HCT116 (cell line): ENCODE measurements at places on chromosomes 4 and X. TPM values are rescaled to one million over a fixed set of nuclear protein-coding genes. Genes with fewer than 3 reads are reported as not detected.

PF4V1 gene
- total RNA-seq, result not detected

DNA sequence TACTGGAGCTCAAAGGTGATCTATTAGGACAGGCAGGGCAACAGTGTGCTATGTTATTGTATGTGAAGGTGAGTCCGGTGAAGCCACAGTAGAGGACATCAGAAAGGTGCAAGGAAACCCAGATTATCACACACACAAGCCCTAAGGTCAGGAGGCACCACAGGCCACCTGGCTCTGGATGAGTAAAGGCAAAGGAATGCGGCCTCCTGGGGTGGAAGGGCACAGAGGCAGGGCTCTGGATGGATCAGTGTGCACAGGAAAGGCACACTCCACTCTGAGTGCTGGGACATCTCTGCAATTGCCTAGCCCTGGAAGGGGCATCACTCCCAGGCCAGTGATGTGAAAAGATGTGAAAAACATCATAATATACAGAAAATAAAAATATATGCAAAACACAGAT lies 683.5 kb downstream of the TRIML1 start:
- no peaks in the 10 kb centered on the region for H3K36me3 ChIP-seq
- no peaks in the 10 kb centered on the region for H3K27me3 ChIP-seq
- no peak overlapping the region for H3K4me3 ChIP-seq
- peak; percentile 10 for DNase-seq

MAGED2 gene
- total RNA-seq, result 32.4 TPM

GRCh38 chr4:47801481-47802002 lies 36.3 kb downstream of the CORIN start:
- no peak for DNase-seq
- no peaks in the 10 kb centered on the region for H3K36me3 ChIP-seq
- H3K27ac ChIP-seq, result no peak overlapping the region
- H3K27me3 ChIP-seq, result no peaks in the 10 kb centered on the region
- no peaks in the 10 kb centered on the region for H3K4me1 ChIP-seq

DNA sequence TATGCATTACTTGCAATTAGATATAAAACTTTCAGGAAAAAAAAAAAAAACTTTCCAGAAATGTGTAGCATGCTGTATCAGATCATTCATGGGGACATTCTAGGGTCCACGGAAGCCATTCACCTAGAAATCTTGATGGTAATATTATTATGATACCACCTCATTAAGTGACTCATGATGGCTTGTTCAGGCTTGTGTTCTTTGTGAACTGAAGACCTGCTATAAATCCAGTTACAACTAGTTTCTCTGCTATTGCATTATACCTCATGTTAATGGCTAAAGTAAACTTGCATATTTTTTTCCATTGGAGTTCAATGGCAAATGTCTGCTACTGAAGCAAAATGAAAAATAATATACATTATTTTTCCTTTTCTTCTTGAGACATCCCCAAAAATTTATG lies 35.3 kb upstream of the PTPN13 start:
- DNase-seq, result no peak
- no peaks in the 10 kb centered on the region for H3K4me1 ChIP-seq
- H3K27ac ChIP-seq, result no peak overlapping the region
- no peak overlapping the region for H3K4me3 ChIP-seq
- no peaks in the 10 kb centered on the region for H3K36me3 ChIP-seq
- no peaks in the 10 kb centered on the region for H3K27me3 ChIP-seq

RBMXL3 gene
- total RNA-seq, result not detected

DDIT4L gene
- 7.0 TPM for total RNA-seq

- no peaks in the 10 kb centered on the region for H3K27me3 ChIP-seq
- H3K4me1 ChIP-seq, result no peaks in the 10 kb centered on the region
- H3K27ac ChIP-seq, result no peak overlapping the region
- no peaks in the 10 kb centered on the region for H3K36me3 ChIP-seq
Observed at GRCh38 chr4:130073145-130073790, 977.3 kb downstream of the C4orf33 start.

DNA sequence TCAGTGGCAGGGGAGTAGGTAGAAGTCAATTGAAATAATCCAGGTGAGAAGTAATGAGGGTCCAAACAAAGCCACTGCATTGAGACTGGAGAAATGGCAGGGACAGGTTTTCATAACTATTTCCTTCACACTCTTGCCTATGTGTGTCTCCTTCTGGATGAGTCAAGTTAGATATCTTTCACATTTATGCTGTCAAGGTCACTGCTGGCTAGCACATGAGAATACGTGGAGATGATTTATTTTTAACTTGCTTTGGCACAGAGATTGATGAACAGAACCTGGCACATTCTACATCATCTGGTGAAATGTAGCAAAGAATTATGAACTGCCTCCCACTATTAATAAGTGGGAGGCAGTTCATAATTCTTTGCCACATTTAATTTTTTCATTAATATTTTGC lies 66.7 kb upstream of the BOD1L1 start:
- H3K27me3 ChIP-seq, result no peaks in the 10 kb centered on the region
- no peaks in the 10 kb centered on the region for H3K36me3 ChIP-seq
- no peak overlapping the region for H3K4me3 ChIP-seq
- no peaks in the 10 kb centered on the region for H3K4me1 ChIP-seq

GRCh38 chrX:35890699-35891098 lies 28.8 kb upstream of the CFAP47 start:
- H3K27ac ChIP-seq, result no peak overlapping the region
- no peaks in the 10 kb centered on the region for H3K27me3 ChIP-seq
- DNase-seq, result no peak

DNA sequence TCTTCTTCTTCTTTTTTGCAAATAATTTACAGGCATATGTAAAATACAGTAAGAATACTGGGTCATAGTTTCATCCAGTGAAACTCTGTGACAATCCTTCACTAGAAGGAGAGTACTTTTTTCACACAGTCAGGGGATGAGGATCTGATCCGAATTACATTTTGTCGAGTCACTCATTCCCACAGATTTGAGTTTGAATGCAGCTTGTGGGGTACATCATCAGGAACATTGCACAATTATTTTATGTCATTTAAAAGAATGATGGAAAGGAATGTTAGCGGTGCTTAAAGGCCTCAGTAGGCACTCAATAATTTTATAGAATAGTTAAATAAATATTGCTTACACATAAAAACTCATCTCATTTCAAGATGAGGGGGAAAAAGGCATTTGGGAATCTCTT lies 88.6 kb downstream of the CHRNA9 start:
- H3K27ac ChIP-seq, result no peak overlapping the region
- peaks cover under 1% of the 10 kb centered on the region for H3K4me1 ChIP-seq
- H3K27me3 ChIP-seq, result no peaks in the 10 kb centered on the region
- no peaks in the 10 kb centered on the region for H3K36me3 ChIP-seq
- no peak overlapping the region for H3K4me3 ChIP-seq
- DNase-seq, result no peak

GPRASP2 gene
- total RNA-seq, result 2.1 TPM

DNA sequence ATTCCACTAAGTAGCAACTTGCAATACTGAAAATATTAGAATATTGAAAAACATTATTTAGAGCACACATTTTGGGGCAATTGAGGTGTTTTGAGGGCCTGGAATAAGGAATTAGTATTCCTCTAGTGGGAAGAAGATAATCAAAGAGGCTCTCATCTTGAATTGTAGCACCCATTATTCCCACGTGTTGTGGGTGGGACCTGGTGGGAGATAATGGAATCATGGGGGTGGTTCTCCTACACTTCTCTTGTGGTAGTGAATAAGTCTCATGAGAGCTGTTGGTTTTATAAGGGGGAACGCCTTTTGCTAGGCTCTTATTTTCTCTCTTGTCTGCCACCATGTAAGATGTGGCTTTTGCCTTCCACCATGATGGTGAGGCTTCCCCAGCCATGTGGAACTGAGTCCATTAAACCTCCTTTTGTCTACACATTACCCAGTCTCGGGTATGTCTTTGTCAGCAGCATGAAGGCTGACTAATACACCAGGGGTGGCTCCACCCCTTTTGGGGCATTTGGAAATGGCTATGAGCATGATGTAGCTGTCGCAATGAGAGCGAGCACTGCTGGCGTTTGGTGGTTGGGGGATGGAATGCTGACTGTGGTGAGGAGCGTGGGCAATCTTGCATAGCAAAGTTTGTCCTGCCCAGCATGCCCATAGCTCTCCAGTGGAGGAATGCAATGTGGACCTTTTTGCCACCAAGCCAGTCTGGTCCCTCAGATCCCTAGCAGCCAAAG lies 308.2 kb downstream of the FRMPD4 start:
- no peak for DNase-seq
- H3K4me1 ChIP-seq, result no peaks in the 10 kb centered on the region
- H3K36me3 ChIP-seq, result no peaks in the 10 kb centered on the region
- H3K27ac ChIP-seq, result no peak overlapping the region
- no peaks in the 10 kb centered on the region for H3K27me3 ChIP-seq
- no peak overlapping the region for H3K4me3 ChIP-seq

DNA sequence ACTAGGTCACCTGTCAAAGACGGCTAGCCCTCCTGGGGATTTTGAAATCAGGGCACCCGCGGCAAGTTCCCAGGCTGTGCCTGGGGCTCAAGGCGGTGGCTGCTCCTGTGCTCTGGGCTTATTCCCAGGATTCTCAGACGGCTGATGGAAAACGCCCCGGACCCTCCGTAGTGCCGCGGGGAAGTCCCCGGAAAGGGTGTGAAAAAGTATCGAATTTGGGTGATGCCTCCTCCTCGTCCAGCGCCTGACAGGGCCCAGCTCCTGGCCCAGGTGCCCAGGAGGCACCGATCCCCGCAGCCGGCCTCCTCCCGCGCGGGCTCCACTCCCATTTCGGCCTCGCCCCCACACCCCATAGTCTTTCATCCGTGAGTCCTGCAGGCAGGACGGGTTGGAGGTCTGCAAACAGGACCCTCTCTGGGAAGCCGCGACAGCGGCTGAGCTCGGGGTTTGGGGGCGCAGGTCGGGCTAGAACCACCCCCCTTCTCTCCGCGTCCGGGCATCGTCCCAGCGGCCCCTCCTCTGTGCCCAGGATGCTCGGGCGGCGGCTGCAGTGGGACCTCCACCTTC lies 1.1 kb upstream of the NSG1 start:
- no peaks in the 10 kb centered on the region for H3K4me1 ChIP-seq
- DNase-seq, result no peak
- H3K36me3 ChIP-seq, result no peaks in the 10 kb centered on the region
- H3K27me3 ChIP-seq, result no peaks in the 10 kb centered on the region
- H3K27ac ChIP-seq, result no peak overlapping the region

PHEX gene
- 0.27 TPM for total RNA-seq

DNA sequence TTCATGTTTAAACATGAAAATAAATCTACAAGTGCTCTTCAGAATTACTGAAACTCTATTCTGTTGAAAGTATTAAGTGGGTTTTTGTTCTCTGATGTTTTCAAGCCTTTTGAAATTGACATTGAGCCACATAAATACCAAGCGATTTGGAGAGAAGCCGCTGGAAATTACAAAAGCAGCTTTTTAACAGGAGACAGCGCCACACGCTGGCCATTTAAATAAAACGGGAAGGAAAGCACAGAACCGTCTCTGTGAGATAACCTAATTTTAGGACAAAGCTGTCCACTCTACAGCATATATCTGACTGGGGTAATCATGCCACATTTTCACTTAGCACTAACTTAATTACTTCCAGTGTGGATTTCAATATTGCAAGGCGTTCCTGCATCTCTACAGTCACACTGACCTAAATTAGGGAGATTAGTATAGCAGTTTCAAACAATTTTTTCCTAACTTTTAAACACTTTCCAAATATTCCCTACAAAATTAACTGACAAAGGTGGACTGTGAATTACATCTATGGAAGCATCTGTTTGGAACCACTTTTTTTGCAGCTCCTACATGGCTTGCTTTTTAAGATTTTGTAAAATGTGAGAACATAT lies 6.8 kb upstream of the ANOS1 start:
- DNase-seq, result no peak
- H3K27me3 ChIP-seq, result no peaks in the 10 kb centered on the region
- H3K4me3 ChIP-seq, result no peak overlapping the region
- no peaks in the 10 kb centered on the region for H3K36me3 ChIP-seq
- no peak overlapping the region for H3K27ac ChIP-seq

- H3K27me3 ChIP-seq, result no peaks in the 10 kb centered on the region
- H3K4me3 ChIP-seq, result no peak overlapping the region
- DNase-seq, result no peak
Observed at GRCh38 chrX:68902706-68903504, 74.1 kb downstream of the EFNB1 start.

DNA sequence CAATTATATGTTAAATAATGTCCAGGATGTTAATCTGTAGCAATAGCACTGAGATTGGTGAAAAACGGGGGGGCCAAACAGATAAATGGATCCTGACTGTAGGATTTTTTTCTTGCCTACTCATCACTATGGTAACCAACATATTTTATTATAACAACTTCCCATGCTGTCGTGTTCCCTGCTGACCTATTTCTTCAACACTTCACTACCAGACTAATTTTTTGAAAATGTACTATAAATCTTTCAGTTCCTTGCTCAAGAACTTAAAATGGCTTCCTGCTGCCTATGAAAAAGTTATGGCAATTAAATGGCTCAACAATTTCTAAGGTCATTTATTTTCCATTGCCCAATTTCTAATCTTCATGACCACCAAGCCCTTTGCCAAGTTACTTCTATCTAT lies 38.9 kb upstream of the CFAP47 start:
- no peaks in the 10 kb centered on the region for H3K36me3 ChIP-seq
- H3K27me3 ChIP-seq, result no peaks in the 10 kb centered on the region
- H3K4me3 ChIP-seq, result no peak overlapping the region
- no peak for DNase-seq
- H3K27ac ChIP-seq, result no peak overlapping the region

- no peaks in the 10 kb centered on the region for H3K27me3 ChIP-seq
- no peak for DNase-seq
- no peak overlapping the region for H3K27ac ChIP-seq
- H3K4me1 ChIP-seq, result no peaks in the 10 kb centered on the region
Observed at GRCh38 chr4:4950561-4951290, 68.5 kb downstream of the CYTL1 start.

DNA sequence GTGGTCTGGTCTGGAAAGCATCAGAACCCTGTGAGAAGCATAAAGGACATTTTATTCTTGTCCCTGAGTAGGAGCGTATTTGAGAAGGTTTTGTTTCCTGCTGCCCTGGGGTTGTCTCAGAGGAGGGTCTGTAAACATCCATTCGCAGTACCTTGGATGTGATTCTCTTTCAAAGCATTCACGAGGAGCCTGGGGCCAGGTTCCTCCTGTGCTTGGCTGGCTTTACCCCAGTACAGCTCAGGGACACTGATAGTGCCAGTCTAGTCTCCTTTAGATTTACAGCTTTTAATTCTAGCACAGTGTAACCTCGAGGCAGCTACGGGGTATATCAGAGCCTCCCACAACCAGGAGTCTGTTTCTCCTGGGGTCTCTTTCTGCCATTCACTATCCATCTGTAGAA lies 2.7 kb downstream of the CLRN2 start:
- H3K27me3 ChIP-seq, result no peaks in the 10 kb centered on the region
- no peak overlapping the region for H3K27ac ChIP-seq
- H3K36me3 ChIP-seq, result no peaks in the 10 kb centered on the region
- H3K4me1 ChIP-seq, result peaks cover 10% of the 10 kb centered on the region
- DNase-seq, result no peak

DNA sequence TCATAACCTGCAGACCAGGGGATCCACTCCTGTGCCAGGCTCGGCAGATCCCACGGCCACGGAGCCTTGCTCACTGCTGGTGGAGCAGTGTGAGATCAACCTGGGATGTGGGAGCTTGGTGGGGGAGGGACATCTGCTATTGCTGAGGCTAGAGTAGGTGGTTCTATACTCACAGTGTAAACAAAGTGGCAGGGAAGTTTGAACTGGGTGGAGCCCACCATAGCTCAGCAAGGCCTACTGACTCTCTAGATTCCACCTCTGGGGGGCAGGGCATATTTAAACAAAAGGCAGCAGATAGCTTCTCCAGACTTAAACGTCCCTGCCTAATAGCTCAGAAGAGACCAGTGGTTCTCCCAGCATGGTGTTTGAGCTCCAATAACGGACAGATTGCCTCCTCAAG lies 54.7 kb upstream of the EPHA5 start:
- H3K4me1 ChIP-seq, result no peaks in the 10 kb centered on the region
- H3K27me3 ChIP-seq, result no peaks in the 10 kb centered on the region
- DNase-seq, result no peak

DIPK2B gene
- not detected for total RNA-seq

MAGEB1 gene
- 0.69 TPM for total RNA-seq
